ENCODE measurements at places on chromosomes 3 and 15.

- DNase-seq = no peak
Observed at GRCh38 chr15:79844221-79844620, 52.6 kb downstream of the MTHFS start.

DNA sequence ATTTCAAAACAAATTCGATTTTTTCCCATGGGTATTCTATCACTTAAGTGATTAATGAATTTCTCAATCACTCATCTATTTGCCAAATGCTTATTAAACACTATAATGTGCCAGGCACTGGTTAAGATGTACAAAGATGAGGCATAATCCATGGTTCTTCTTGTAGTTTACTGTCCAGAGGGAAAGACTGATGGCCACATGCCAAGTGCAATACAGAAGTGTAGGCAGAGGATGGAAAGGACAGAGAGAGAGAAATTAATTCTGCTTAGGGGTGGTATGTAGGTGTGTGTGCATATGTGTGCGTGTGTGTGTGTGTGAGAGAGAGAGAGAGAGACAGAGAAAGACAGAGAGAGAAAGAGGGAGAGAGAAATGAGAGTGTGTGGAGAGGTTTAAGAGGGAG, 120.8 kb upstream of the CCNL1 start:
- DNase-seq = no peak

DNA sequence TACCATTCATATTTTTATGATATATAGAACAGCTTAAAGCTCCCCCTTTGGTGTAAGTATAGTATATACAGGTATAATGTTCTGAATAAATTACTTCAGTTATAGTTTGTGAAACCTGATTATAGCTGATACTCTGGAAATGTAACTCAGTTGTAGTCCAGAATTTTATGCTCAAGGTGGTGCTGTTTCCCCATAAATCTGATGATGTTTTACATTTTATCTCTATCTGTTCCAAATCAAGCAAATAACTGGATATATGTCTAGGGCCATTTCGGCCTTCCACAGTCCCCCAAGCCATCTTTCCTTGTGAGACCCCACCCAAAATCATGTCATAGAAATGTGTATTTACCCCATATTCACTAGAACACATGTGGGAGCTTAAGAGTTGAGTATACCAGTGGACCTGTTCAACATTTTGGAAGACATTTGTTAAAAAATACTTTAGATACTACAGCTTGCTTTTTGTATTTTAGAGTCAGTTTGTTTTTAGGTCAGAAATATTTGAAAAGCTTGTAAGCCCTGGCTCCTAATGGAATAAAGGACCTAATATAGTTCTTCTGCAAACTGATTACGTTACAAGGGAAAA, 107.1 kb downstream of the ATG7 start:
- no peak for DNase-seq

GRCh38 chr15:91938136-91938535, 84.6 kb downstream of the SLCO3A1 start:
- DNase-seq = no peak

GRCh38 chr3:76497636-76498035, 542.3 kb upstream of the ROBO2 start:
- no peak for DNase-seq

GRCh38 chr3:117322866-117323265, 613.3 kb downstream of the TUSC7 start:
- no peak for DNase-seq

- no peak for DNase-seq
Observed at GRCh38 chr3:134640872-134641470, 9.9 kb downstream of the KY start.

GRCh38 chr3:11764931-11765363, 81.7 kb downstream of the TAMM41 start:
- DNase-seq = peak; percentile 71

DNA sequence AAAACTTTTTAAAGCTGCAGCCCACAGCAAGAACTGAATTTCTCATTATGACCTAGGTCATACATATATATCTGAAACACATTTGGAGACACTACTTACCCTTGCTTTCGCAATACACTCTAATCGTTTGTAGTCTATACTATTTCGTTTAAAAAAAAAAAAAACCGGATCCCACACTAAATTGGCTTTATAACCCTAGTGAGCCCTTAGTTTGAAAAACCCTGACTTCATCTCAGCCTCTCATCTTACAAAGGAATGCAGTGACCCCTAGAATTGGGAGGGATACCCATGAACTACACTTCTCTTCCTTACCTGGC, 4.2 kb downstream of the RARRES1 start:
- no peak for DNase-seq

GRCh38 chr3:44343421-44343820, 4.9 kb downstream of the TCAIM start:
- no peak for DNase-seq

DNA sequence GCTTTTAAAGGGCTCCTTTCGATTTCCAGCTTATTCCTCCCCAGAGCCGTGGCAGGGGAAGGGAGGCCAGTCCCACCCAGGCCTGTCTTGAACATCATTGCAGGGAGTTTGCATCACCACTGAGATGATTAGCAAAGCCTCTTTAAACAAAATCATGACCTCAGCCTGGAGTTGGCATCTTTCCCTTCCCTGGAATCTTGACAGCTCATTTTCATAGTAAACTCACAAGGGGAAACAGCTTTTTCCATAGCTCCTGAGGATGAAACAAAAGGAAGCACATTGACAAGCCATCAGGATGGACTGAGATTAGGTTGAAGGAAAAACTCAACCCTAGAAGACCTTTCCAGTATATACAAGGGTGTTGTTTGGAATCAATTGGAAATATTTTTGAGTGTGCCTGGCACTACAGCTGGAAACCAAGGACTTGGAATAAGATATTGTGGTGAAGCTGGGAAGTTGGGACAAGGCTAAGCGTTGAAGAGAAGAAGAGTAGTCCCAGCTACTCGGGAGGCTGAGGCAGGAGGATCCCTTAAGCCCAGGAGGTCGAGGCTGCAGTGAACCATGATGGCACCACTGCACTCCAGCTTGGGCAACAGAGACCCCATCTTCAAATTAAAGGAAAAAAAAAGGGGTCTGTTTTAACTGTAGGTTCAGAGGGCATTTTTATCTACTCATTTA, 3.1 kb upstream of the LARP6 start:
- no peak for DNase-seq

GRCh38 chr3:36650271-36650671, 114.1 kb downstream of the DCLK3 start:
- DNase-seq = no peak

DNA sequence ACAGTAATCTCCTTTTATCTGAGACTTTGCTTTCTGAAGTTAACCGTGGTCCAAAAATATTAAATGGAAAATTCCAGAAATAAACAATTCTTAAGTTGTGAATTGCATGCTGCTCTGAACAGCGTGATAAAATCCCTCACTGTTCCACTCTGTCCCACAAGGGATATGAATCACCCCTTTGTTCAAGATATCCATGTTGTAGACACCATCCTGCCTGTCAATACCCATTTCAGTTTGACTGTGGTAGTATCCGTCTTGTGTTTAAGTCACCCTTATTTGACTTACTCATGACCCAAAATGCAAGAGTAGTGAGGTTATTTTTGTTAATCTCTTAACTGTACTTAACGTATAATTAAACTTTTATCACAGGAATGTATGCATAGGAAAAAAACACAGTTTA, 435.0 kb downstream of the SHQ1 start:
- DNase-seq = no peak

- no peak for DNase-seq
Observed at GRCh38 chr3:119580067-119580760, 922 bp downstream of the ADPRH start.

DNA sequence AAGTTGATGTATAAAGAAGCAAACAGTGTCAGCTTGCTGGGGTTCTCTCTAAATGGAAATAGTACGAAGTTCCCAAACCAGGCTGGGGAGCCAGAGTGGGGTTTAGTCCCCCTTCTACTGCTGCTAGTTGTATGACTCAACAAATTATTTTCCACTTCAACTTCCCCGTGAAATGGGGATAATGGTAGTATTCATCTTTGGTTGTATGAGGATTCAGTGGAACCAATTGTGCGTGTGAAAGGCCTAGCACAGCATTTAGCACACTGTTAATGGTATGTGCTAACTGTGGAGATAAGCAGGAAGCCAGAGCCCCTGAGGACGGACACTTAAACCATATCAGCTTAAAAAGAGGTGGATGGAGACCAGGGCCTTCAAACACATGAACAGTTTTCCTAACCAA, 4.2 kb downstream of the SORD start:
- no peak for DNase-seq

GRCh38 chr3:144314946-144315345, 343.3 kb downstream of the DIPK2A start:
- DNase-seq = no peak

- DNase-seq = no peak
Observed at GRCh38 chr15:45862034-45862433, 227.2 kb downstream of the SQOR start.

DNA sequence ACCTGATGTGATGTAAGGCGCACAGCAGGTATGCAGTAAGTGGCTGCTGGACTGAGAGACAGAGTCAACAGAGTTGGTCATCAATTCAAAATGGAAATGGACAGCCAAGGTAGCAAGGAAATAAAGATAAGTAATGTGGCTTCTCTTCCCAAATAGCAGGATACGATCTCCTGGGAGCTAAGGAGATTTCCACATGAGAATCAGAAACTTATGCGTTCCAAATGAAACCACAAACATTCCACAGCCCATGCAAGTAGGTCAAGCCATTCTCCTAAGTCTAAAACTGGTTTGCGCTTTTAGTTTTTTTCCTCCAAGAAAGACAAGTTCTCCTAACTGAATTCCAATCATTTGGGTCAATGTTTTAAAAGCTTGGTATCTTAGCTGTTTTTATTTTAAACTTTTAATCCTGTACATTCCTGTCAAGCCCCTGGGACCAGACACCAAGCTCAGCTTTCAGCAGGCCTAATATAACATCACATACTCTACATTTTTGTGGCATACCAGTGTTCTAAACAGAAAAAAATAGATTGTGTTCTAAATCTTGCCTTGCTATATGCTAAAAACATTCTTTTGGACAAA, 73.7 kb upstream of the TSPAN3 start:
- no peak for DNase-seq

- no peak for DNase-seq
Observed at GRCh38 chr3:177647341-177647740, 450.1 kb upstream of the TBL1XR1 start.

DNA sequence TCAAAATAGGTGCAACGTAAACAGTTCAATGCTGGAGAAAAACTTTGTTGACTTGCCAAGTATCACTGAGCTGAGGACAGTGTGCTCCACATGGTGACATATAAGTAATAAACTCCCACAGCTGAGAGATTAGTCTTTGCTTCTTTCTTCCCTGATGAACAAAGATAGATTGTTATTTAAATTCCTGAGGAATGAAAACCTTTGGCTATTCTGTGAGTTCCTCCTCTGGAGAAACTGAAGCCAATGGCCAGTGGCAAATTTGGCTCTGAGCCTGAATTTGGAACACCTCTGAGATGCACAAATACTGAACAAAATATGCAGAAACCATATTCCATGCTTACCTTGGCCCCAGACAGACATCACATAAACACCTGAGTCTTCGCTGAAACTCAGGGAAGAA, 63.3 kb downstream of the RPL22L1 start:
- no peak for DNase-seq

- no peak for DNase-seq
Observed at GRCh38 chr3:9398700-9399336, 1.4 kb downstream of the SETD5 start.

- no peak for DNase-seq
Observed at GRCh38 chr3:195896361-195897080, 11.8 kb downstream of the TNK2 start.

GRCh38 chr15:100256101-100256969, 85.4 kb downstream of the ADAMTS17 start:
- DNase-seq = peak; percentile 0

DNA sequence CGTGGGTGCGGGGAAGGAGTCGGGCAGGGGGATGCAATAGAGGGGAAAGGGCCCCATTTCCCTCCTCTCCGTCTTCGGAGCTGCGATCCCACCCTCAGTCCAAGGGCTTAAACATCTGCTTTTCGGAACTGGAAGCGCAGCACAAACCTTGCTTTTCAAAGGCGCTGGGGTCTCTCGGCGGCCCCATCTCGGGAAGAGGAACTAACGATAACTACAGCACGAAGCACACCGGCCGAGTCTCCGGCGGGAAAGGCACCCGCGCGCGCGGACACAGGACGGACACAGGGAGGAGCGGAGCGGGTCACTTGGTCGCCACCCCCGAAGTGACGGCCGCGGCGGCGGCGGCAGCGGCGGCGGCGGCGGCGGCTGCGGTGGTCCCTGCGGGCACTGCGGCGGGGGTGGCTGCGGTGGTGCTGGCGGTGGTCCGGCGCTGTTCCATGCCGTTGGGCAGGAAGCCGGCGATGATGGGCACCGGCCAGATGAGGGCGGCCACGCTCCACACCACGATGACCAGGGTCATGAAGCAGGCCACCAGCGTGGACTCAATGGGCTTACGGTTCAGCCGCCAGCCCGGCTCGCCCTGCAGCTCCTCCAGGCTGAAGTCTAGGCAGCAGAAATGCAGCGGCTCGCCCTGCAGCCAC, 1.1 kb downstream of the TMEM158 start:
- peak; percentile 59 for DNase-seq

DNA sequence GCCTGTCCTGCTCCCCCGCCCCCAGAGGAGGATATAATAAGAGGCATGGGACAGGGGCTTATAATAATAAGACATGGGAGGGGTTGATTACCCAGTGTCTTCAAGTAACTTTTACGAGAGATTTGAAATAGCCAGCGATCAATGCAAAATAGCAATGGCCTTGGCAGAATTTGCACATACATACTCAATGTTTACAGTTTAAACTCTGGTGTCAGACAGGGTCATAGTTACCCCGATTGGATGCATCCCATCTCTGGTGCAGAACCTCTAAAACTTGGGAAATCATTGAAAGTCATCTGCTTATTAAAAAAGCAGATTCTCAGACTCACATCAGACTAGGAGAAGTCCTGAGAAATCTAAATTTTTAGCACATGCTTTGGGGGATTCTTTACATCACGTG, 61.0 kb downstream of the TRAK1 start:
- DNase-seq = no peak

GRCh38 chr15:67383899-67384298, 129.3 kb downstream of the IQCH start:
- no peak for DNase-seq

- DNase-seq = no peak
Observed at GRCh38 chr15:77070180-77070494, 772 bp downstream of the TSPAN3 start.

GRCh38 chr15:37058316-37058985, 41.9 kb downstream of the MEIS2 start:
- no peak for DNase-seq

- DNase-seq = peak; percentile 71
Observed at GRCh38 chr15:70892002-70892911, at the start of the genes LRRC49 and THAP10. Gene LRRC49 (plus strand): TSS chr15:70892826. CDS start chr15:70892895, 69 bp downstream. Gene THAP10 (minus strand): TSS chr15:70892433. CDS start chr15:70892272, 161 bp downstream.

DNA sequence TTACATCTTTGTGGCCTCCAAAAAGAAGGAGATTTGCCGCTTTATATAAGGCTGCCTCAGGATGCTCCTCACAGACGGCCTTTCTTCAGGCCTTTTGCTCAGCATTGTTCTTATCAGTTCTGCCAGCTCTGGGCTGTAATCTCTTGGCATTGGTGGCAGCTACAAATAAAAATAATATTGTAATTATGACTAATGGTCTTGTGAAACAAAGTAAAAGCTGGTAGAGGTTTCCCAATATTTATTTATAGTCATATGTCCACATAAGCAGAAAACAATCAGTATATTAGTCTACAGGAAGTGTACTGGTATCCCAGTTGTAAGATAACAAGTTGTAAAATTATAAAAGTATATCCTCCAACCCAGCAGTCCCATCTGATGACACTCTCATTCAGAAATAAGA, 7.3 kb downstream of the NEK4 start:
- DNase-seq = no peak

All from activated T-cell treated with anti-CD3 and anti-CD28 coated beads, Interleukin-2, amount 50 U/mL, for 48 hours (primary cell).